ENCODE measurements at places on chromosomes 4 and X.

GRCh38 chrX:153726286-153727122 lies 1.8 kb downstream of the ABCD1 start:
- peak; percentile 92 for DNase-seq
- no peaks in the 10 kb centered on the region for H3K27me3 ChIP-seq
- no peak overlapping the region for H3K4me3 ChIP-seq
- peaks cover 14% of the 10 kb centered on the region for H3K36me3 ChIP-seq
- H3K4me1 ChIP-seq: peaks cover 8% of the 10 kb centered on the region

DNA sequence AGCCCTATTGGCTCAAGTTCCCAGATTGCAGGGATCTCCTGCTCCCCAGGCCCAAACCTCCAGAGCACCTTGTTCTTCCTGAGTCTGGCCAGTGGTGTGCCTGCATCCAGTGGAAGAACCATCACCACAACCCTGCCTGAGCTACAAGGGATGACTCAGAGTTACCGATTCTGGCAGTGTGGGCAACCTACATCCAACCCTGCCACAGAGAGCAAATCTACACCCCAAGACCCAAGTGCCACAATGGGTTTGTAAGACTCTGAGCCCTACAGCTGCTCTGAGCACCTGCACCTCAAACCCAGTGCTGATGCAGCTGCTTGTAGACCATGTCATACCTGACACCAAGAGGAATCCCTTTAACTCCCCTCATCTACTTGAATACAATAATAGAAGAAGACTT lies 110.0 kb downstream of the SOWAHB start:
- H3K36me3 ChIP-seq: no peaks in the 10 kb centered on the region
- no peak overlapping the region for H3K4me3 ChIP-seq
- H3K4me1 ChIP-seq: no peaks in the 10 kb centered on the region
- H3K27me3 ChIP-seq: no peaks in the 10 kb centered on the region
- H3K27ac ChIP-seq: no peak overlapping the region

DNA sequence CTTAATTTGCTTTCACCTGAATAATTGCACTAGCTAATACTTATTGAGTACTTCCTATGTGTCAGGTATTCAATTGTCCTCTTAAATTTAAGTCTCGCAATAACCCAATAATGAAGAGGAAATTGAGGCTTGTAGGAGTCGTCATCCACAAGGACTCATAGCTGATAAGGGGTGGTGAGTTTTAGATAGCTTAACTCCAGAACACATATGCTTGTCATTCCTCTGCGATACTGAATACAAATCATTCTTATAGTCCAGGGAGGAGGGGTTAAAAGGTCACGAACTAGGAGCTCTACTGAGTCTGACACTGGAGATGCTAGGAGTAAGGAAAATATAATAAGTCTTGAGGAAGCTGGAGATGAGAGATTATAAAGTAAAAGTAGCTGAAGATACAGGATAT lies 1.4 kb upstream of the PACRGL start:
- H3K36me3 ChIP-seq: no peaks in the 10 kb centered on the region
- H3K27me3 ChIP-seq: peaks cover 10% of the 10 kb centered on the region
- DNase-seq: no peak
- no peaks in the 10 kb centered on the region for H3K4me1 ChIP-seq
- no peak overlapping the region for H3K4me3 ChIP-seq

GRCh38 chrX:82134378-82134777 lies 932.5 kb downstream of the SH3BGRL start:
- no peak for DNase-seq
- H3K27me3 ChIP-seq: no peaks in the 10 kb centered on the region
- H3K4me3 ChIP-seq: no peak overlapping the region
- H3K36me3 ChIP-seq: no peaks in the 10 kb centered on the region
- H3K27ac ChIP-seq: no peak overlapping the region

GRCh38 chr4:8641931-8642650 lies 49.5 kb downstream of the CPZ start:
- H3K4me1 ChIP-seq: no peaks in the 10 kb centered on the region
- H3K36me3 ChIP-seq: no peaks in the 10 kb centered on the region
- no peak overlapping the region for H3K27ac ChIP-seq

- H3K4me1 ChIP-seq: peaks cover 38% of the 10 kb centered on the region
- peak overlapping the region; percentile 77 for H3K27ac ChIP-seq
- DNase-seq: peak; percentile 24
- no peaks in the 10 kb centered on the region for H3K27me3 ChIP-seq
- no peak overlapping the region for H3K4me3 ChIP-seq
Observed at GRCh38 chr4:38669208-38669607, 5.2 kb downstream of the KLF3 start.

All from endodermal cell (in vitro differentiated cells).